ENCODE measurements at places on chromosomes 2 and 18. TPM values are rescaled to one million over a fixed set of nuclear protein-coding genes. Genes with fewer than 3 reads are reported as not detected.

DNA sequence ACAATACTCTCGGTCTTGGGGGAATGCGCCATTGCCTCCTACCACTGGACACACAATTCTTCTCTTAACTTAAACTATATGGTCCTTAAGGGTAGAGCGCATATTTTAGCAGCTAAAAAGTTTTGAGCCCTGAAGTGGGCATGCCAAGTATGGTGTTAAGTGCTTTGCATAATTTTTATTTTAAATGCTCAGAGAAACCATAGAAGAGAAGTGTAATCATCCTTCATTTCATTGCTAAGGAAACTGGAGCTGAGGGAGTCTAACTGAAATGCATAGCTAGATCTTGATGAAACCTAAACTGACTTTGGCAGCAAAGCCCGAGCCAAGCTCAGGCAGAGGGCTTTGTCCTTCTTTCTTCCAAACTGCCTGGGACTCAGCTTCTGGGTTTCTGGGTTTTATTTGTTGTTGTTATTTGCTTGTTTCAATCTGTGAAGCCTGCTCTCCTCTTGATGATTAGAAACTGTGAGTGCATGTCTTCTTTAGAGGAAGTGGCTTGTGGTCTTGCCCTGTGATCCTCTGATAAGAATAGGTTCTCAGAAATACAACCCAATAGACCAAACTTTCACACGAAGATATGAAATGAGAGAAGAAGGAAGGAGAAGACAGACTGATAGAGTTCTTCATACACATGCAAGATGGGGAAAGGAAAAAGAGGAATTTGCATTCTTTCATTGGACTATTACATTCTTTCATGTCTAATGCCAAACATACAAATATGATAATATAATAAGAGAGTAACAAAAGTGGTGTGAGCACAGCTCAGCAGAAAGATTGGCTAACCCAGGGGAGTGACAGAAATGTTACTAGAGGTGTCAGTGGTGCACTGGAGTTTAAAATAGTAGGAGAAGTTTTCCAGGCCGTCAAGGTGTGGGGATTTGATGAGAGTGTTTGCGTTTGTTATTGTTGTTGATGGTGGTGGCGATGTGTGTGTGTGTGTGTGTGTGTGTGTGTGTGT lies 7.5 kb upstream of the RNF144A start:
- no peak for DNase-seq

- peak; percentile 56 for DNase-seq
These were observed 15.3 kb upstream of the CD28 start for GRCh38 chr2:203691149-203691548.

GRCh38 chr2:14567561-14567960 lies 65.0 kb upstream of the LRATD1 start:
- no peak for DNase-seq

- DNase-seq, result no peak
These were observed 56.6 kb downstream of the SP100 start for GRCh38 chr2:230472621-230473018.

DNA sequence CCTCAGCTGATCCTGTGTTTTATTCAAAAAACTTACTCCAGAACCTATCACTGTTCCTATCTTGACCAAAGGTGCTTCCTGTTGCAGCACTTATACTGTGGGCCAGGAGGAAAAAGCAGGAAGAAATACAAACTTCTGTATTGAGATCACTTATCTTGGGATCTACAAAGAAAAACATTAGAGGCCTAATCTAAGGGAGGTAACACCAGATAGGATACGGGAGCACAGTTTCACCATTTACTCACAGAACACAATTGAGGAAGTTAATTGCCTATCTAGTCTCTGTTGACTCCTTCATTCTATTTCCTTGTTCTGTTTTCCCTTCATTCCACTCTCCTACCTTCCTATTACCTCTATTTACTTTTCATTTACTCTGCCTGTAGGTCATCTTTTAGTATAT lies 287.2 kb upstream of the LINC00305 start:
- DNase-seq, result no peak

GRCh38 chr18:27138079-27138478 lies 47.0 kb downstream of the CHST9 start:
- DNase-seq, result no peak

DNA sequence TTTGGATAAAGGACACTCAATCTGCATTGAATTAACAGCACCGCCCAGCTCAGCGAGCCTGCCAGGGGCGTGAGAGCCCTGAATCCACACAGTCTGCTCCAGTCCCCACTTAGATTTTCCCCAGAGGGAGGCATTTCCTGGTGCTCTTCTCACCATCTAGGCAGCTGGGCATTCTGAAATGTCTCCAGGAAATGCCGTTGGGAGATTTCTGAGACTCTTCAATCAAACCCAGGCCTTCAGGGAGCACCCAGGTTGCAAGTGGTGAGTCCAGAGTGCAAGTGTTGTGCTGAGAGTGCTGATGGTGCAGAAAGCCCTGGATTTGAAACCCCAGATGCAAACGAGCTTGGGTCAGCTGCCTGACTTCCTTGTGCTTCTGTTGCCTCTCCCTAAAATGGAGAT lies 23.4 kb upstream of the TMEM37 start:
- DNase-seq, result no peak

DNA sequence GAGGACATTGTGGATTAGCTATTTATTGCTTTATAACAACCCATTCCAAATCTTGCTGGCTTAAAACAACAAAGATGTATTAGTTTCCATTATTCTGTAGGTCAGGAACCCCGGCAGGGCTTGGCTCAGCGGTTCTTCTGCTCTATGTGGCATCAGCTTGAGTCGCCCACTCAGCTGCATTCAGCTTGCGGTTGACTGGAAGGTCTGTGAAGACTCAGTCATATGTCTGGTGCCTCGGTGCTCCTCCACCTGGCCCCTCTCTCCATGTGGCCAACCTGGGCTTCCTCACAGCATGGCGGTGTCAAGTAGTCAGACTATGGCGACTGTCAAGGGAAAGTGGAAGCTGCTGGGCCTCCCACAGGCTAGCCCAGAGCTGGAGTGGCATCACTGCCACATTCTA lies 48.6 kb downstream of the EMILIN2 start:
- DNase-seq, result no peak

DNA sequence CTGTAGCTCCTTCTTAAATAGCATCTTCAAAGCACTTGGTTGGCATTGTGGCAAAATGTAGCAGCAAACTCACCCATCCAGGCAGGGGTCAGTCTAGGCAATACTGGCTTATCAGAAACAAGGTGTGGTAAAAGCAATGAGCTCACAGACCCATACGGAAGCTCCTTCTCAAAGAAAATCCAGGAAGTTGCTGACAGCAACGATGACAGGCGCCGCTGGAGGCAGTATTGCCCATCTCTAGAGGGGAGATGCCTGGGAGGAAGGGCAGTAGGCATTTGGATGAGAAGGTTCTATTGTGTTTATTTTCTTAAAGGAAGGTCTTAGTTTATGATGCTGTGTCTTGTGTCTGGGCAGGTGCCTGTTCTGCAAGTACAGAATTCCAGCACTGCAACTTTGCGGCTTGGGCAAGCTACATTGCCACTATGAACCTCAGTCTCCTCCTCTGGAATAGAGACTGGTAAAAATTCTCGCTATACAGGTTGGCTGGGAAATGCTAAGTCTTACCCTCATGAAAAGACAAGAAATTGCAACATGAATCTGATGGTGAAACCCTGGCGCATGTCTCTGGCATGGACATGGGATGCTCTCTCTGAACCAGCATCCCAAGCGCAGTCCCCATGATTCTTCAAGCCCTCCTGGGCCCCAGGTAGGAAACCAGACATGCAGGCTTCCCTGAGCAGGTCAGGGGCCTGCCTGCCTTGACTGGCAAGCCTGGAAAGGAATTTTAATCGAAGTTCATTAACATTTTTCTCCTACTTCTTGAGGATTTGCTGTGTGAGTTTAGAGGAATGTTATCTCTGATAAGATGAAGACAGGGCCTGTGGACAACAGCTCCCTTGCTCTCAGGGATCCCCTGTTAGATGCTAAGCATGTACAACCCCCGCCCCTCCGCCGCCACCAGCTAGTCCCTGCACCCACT lies 156.0 kb downstream of the TFCP2L1 start:
- DNase-seq, result peak; percentile 45

GRCh38 chr2:222196159-222196558 lies 102.6 kb downstream of the PAX3 start:
- no peak for DNase-seq

DNA sequence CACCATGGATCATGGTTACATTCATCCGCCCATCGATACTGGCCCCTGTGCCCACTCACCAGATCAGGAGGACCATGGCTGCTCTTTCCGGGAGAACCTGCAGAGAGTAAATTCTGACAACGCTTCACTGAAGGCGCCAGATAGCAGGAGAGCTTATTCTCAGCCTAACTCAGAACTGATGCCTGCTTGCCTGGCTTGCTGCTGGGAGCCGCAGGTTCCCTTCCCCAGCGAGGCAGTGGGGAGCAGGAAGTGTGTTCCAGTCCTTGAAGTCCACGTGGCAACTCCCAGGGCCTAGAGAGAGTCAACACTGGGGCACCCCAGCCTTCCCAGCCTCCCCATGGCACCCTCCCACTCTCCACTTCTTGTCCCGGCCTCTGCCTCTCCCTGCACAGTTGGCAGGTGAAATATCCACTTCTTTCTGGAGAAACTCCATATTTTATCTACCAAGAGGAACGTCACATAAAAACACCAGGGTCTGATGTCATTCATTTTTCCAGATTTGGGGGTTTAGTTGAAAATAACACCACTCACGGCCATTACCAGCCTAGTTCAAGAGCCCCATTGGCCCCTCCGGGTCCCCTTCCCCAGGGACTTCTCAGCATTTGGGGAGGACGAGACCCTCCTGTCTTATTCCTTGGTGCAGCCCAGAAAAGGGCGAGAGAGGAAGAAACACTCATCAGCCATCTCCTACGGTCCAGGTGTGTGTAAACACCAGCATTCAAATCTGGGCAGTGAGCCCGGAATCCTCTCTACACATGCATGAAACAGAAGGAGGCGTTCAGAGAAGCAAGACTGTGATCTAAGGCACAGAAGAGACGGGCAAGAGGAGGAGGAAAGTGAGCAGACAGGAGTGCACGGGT lies 3.5 kb upstream of the TUBB6 start:
- no peak for DNase-seq

Gene SRD5A2
- 0.01 TPM for polyA plus RNA-seq

Gene AFG3L2
- polyA plus RNA-seq, result 28.6 TPM

Gene CCDC150
- 14.9 TPM for polyA plus RNA-seq

Gene MC5R
- polyA plus RNA-seq, result not detected

Data from HepG2 (cell line).